ENCODE measurements at places on chromosomes 6 and 20.

GRCh38 chr6:162907876-162908481 lies 180.2 kb downstream of the PACRG start:
- no peak for DNase-seq

DNA sequence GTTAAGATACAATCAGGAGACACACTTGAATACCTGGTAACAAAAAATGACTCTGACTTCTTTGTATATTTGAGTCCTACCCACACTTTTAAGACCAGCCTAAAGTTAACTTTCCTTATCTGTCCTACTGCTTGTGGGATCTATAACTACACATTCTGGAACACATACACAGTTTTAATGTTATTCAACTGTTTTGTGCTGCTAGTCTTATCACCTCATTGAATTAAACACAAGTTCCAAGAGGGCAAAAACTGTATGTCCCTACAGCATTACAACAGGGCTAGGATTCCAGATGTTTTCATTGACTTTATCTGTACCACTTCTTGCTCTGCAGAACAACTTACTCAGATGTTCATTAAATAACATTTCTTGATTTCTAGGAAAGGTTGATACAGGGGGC lies 2.8 kb downstream of the HMGN3 start:
- DNase-seq = no peak

GRCh38 chr6:160360955-160361354 lies 12.8 kb downstream of the SLC22A3 start:
- DNase-seq = no peak

DNA sequence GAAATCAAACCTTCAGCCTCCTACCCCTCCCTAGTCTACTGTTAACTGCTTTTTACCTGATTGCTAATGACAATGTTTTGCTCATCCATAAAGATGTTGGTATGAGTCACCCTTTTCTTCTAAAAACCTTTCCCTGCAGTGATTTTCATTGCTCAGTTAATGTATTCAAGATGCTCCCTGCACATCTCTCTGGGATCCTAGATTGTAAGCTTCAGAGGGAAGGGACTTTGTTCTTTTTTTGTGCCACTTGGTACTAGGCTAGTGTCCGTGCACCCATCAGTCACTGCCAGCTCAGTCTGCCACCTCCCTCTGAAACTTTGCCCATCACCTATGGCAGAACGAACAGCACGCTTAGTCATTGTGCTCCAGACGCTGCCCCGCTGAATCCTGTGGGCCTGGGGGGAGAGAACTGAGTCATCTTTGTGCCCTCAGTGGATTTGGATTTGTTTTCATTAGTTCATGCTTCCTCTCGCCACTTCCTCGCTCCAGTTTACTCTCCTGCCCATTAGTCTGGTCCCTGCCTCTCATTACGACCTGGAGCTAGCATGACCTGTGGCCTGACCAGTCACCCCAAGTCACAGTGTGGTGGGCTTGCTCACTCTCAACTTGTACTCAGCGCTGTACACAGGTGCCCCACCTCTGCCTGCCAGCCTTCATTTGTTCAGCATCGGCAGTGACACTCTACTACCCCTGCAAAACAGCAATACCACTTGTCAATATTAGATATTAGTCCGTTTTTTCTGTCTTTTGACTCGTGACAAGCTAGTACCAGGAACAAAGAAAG lies 78.0 kb upstream of the TMEM181 start:
- DNase-seq = no peak
